ENCODE measurements at places on chromosomes 12 and 14.

- DNase-seq: no peak
Measured at GRCh38 chr14:34204774-34205173, 253.9 kb upstream of the EGLN3 start.

DNA sequence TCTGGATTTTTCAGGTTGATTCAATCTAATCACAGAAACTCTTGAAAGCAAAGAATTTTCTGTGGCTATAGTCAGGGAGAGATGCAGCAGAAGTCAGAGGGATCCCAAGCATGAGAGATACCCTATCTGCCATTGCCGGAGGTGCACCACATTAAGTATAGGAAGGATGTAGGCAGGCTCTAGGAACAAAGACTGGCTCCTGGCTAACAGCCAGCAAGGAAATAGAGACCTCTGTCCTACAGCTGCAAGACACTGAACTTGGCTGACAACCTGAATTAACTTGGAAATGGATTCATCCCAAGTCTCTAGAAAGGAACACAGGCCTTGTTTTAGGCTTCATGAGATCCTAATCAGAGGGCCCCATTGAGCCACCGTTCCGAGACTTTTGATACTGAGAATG is 364.9 kb upstream of the FLRT2 start:
- DNase-seq: no peak

DNA sequence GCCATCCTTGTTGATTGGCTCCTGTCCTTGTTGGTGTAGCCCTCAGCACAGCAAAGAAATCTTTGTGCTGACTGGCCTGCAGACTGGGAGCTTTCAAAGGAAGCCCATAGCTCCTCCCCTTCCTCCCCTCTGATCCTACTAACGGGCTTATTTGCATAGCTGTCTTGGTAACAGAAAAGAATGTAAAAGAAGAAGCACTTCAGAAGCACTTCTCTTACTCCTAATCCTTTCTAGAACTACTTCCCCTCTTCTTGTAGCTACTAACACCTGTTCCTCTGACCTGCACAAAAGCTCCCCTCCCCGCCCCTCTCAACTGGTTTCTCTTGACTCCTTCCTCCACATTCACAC is 14.3 kb upstream of the RIC8B start:
- no peak for DNase-seq

DNA sequence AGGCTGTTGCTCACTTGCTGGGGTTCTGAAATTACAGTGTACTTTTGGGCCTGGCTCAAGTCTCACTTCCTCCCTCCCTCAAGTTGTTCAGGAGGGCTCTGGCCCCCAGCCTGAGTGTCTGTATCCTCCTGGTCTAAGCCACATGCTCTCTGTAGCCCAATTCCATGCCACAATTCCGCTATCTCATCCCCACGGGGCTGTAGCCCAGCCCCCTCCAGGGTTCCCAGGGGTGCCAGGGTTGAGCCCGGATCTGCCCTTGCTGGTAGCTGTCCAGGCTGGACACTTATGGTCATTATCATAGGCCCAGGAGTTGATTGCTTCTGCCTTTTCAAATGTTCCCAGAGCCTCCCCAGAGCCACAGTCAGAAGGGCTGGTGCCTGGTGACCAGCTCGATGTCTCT is 65.3 kb downstream of the PRIMA1 start:
- DNase-seq: no peak

DNA sequence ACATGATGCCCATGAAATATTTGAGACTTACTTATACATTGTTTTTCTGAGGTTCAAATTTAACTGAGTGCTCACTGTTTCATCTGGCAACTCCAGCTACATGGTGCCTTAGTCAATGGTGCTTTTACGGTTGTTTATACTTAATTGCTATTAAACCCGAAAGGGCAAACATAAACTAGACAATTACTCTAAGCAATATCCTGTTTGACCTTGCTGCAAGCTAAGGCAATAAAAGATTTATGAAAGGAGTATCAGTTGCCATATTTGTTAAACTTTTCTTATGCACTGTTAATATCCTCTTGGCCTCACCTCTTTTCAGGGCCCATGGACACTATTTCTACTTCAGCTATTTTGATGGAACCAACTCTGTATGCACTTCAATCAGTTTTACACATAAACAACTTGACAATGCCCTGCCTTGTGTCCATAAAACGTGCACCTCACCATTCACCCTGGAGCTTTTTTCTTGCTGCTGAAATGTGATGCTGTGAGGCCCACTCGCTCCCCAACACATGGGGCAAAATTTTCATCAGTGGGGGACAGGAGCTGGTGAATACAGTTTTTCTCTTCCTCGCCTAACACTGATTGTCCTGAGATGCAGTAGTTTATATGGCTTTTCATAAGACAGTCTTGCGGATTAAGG is 64.1 kb upstream of the HIF1A start:
- DNase-seq: no peak
